ENCODE measurements at places on chromosomes 2 and 18. TPM values are rescaled to one million over a fixed set of nuclear protein-coding genes. Genes with fewer than 3 reads are reported as not detected.

DNA sequence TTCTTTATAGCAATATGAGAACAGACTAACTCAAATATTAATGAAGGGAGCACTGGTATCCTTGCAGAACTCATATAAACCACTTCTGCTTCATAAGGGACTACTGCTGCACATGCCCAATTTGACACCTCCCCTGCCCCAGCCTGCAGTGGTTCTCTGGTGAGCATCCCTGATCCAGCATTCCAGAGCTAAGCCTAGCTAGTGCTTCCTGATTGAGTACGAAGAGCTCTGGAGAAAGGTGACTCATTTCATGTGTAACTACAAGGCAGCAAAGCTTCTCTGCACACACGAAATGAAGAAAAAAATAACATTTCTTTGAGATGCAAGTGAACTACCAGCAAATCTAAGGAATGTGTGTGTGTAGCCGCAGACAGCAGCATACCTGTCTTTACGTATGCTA is 22.8 kb upstream of the ADNP2 start:
- H3K27ac ChIP-seq = no peak overlapping the region
- no peaks in the 10 kb centered on the region for H3K27me3 ChIP-seq

GRCh38 chr2:25726522-25726921 is 53.1 kb upstream of the DTNB start:
- no peak overlapping the region for H3K27ac ChIP-seq
- H3K36me3 ChIP-seq = no peaks in the 10 kb centered on the region
- no peaks in the 10 kb centered on the region for H3K4me1 ChIP-seq
- no peak overlapping the region for H3K4me3 ChIP-seq
- no peak for DNase-seq
- no peaks in the 10 kb centered on the region for H3K27me3 ChIP-seq

GALNT14 gene
- polyA plus RNA-seq = 1.6 TPM

SERPINB4 gene
- not detected for polyA plus RNA-seq
